K562 (cell line): ENCODE measurements at places on chromosomes 7 and 10. TPM values are rescaled to one million over a fixed set of nuclear protein-coding genes. Genes with fewer than 3 reads are reported as not detected.

Gene AMPH
- not detected in 2 replicates for total RNA-seq

Gene NXPH1
- total RNA-seq = 0.07 and 0.16 TPM in 2 replicates

Gene NCAPG2
- total RNA-seq = 103 and 127 TPM in 2 replicates

Gene PLCE1
- total RNA-seq = 0.02 and 0.04 TPM in 2 replicates

Gene FGFR2
- total RNA-seq = 0.18 and 0.20 TPM in 2 replicates

Gene FAM13C
- not detected in 2 replicates for total RNA-seq
